ENCODE measurements at places on chromosomes 11 and 22.

- no peak for DNase-seq
Measured at GRCh38 chr22:24008022-24008283, 2.7 kb upstream of the GSTT4 start.

- DNase-seq = peak; percentile 0
Measured at GRCh38 chr11:133202816-133203215, 329.5 kb downstream of the OPCML start.

GRCh38 chr11:33358150-33358831 is 101.1 kb downstream of the HIPK3 start:
- DNase-seq = no peak

DNA sequence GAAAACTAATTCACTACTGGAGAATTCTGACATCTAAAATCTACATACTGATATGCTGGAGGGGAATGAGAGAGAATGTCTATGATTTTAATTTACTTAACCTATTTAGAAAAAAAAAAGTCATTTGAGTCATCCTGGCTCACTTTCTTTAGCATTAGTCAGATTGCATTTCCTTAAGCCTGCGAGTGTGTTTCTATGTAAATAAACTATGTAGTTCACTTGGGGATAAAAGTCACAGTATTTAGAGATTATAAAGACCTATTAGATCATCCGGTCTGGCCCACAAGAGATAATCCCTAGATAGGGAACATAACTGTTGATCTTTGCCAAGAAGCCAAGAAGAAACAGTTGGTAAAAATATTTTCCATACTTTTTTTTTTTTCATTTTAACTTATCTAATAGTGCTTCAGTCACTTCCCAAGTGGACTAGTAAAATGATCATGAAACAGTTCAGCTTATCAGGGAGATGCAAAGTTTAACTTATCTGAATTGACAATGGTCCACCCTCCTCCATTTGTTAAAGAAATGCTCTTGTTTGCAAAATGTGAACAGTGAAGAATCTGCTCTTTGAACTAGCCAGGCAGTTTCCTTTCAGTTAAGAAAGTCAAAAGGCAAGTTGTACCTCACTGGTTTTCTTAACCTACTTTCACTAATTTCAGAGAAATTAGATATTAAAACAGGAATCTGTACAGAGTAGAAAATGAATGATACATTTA is 21.2 kb upstream of the BLID start:
- DNase-seq = no peak

GRCh38 chr11:87359401-87359800 is 321.7 kb downstream of the TMEM135 start:
- DNase-seq = no peak

GRCh38 chr22:36330655-36331305 is 57.0 kb downstream of the MYH9 start:
- DNase-seq = peak; percentile 41

DNA sequence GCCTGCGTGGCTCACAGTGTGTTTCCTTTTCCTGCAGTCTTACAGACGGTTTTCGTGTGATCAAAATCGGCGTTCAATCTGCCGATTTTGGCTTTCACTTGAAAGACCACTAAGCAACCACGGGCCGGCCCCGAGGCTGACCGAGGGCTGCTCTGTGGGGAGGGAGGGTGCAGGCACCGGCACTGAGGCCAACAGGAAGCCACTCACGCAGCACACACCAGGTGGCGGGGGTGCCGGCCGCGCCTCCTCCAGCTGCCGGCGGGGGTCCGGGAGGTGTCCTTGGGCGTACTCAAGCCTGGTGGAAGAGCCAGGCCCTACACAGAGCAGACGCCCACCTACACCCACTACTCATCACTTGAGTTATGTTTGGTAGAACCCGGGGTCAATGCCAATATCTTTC is 14.3 kb downstream of the TOLLIP start:
- DNase-seq = no peak

- DNase-seq = peak; percentile 37
Measured at GRCh38 chr11:128299132-128299726, 288.1 kb downstream of the ETS1 start.

DNA sequence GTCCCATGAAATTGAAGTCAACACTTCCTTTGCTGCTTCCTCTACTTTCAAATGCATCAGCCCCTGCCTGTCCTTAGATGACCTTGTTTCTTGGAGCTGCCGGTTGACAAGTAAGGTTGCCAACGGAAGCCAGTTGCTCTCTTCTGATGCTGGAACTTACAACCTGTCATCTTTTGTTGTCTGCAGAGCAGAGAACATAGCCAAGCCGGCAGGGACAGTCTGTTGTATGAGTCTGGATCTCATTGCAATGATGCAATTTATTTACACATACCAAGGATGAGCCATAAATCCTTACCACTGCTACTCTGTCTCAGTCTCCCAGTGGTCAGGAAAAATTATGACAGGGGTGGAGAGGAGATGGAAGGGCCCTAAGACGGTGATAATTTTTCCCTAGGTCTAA is 151.4 kb downstream of the BLID start:
- DNase-seq = no peak

GRCh38 chr11:74311352-74311926 is at the start of gene P4HA3:
P4HA3 (minus strand) TSS chr11:74311640; CDS start chr11:74311611, 29 bp downstream.
- DNase-seq = peak; percentile 60

GRCh38 chr11:128464878-128465450 is 122.4 kb downstream of the ETS1 start:
- no peak for DNase-seq

DNA sequence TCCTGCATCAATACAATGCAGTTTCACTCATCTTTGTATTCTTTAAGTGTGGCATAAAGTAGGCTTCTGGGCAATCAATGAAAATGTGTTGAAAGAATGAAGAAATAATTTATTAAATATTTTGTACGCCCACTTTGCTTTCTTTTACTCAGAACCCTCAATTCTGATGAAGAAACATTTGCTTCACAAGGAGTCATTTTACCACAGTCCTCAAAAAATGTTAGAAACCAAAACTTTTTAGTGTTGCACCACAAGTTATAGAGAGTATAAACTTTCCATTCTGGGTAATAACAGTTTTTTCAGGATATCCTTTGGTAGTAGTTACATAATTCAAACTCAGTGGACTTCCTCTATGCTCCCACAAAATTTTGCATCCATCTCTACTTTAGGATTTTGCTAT is 360.5 kb downstream of the DLG2 start:
- no peak for DNase-seq

DNA sequence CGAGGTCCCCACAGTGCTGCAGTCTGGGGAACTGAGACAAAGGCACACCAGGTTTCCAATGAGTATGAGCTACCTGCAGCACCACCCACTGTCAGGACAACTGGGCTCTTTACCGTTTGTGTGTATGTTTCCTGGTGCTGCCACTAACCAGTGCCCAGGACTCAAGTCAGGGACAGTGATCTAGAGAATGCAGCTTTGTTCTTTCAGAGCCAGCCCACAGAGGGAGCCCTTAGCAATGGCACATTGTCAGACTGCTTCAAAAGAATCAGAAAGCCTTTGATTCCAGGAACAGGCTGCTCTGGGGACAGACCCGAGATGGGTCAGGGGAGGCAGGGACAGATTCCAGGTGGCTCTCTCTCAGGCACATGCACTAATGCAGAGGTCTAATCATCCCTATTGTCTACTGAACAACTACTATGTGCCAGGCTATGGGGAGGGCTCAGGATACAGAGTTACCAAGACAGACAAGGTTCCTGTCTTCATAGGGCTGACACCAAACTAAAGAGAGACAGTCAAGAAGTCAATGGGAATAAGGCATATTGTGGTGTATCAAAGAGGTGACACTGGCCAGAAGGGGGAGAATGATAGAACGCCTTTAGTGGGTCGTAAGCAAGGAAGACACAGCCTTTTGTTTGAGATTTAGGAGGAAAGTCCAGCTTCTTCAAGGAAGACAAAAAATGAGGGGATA is 103.7 kb downstream of the VPREB1 start:
- DNase-seq = peak; percentile 7

- no peak for DNase-seq
Measured at GRCh38 chr11:15773476-15774387, 582.6 kb downstream of the SOX6 start.

DNA sequence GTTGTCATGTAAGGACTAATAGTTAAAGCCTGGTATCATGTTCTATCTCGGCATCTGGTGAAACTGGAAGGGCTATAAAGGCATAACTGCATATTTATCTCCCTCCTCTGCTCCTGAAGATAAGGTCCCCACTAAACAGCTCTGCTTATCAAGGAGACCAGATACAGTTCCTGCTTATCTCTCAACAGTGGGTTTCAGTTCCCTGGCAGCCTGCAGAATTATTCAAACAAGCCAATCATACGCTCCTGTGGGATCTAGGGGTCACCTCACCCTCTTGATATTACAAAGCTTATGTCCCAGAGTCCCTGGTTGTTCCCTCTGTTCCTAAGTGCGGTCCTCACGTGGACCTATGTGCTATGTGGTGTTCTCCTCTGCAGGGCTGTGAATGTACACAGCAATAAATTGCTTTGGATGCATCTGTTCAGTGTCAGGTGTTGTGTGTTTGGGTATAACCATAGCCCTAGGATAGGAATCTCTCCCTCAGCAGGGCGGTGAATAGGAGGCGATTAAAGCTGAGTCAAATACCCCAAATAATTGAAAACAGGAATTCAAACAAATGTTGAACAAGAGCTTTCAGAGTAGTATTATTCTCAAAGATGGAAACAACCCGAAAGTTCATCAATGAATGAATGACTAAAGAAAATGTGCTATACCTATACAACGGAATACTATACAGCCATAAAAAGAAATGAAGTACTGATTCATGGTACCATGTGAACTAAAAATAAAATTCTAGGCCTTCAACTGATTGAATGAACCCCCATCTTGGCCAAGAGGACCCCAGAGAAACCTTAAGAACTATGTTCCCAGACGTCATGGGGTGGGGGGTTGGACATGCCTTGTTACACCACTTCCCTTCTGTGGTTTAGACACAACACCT is 3.1 kb upstream of the OOSP4A start:
- no peak for DNase-seq

DNA sequence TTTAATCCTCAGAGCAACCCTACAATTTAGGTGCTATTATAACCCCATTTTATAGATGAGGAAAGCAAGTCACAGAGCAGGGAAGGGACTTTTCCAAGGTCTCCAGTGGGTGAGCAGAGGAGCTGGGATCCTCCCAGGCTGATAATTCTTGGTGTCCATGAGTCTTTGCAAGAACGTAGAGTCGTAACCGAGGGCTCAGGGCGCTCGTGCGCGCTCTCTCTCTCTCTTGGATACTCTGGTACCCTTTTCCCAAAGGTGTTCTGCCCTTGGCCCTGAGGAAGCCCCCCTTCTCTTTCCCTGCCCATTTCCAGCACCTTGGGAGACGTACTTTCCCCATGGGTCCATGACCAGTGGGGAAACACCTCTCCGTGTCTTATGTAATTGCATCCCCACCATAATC is 5.2 kb upstream of the ZP1 start:
- no peak for DNase-seq

GRCh38 chr11:57649826-57650738 is at the start of gene YPEL4:
YPEL4 (minus strand) TSS chr11:57649912; CDS start chr11:57647107, 2,805 bp downstream.
- DNase-seq = peak; percentile 58

DNA sequence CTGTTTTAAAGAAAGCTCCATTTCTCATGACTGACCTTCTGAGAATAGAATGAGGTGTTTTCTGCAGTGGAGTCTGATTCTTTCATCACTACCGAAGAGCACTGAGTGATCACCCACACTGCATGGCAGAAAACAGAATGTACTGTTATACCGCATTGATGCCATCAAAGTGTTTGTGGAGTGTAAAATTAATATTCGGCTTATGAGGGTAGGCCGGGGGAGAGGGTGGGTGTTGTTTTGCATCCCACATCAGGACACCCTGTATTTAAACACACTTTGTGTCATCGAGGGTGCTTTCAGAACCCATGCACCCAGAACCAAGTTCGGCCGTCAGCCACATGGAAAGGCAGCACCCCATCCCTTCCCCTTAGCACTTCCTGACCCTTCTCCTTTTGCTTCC is 41.3 kb upstream of the ETS1 start:
- peak; percentile 52 for DNase-seq

DNA sequence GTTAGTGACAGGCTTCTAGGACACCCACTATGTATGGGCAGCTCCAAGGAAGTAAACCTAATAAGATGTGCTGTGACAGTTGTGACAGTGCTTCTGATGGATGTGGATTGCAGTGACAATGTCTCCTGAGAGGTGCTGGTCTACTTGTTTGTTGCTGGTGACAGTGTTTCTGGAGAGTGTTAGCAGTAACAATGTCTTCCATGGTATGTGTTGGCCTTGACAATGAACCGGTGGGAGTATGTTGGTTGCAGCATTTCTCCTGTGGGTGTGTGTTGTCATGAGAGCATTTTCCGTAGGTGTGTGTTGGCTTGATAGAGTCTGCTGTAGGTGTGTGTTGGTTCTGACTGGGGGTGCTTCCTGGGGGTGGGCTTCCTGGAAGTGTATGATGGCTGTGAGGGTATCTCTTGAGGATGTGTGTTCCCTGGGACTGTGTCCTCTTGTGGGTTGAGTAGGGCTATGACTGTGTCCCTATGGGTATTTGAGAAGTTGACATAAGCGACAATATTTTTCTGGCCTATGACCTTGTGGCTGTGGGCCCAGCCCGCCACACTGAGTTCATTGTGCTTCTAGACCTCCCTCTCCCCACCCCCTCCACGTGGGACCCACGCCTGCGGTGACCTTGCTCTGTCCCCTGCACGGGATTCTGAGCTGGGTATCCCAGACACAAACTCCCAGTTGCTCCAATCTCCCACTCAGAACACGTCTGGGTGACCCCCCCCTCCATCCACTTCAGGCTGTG is 1.2 kb downstream of the DCHS1 start:
- DNase-seq = no peak

DNA sequence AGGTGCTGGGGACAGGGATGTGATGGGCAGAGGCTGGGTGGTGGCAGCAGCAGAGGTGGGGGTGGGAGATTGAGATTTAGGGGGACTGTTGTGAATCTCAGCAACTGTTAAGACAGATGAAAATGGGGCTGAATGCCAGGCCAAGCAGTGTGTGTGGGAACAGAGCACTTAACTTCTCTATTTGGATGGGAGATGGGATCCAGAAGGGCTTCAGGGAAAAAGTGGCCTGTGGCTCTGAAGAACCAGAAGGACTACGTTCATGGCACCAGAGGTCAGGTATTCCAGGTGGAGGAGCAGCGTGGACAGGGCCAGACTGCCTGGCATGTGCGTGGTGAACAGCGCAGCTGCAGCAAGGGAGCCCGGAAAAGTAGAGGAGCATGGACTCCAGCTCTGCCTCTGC is 82.6 kb upstream of the SYT13 start:
- DNase-seq = no peak

- DNase-seq = no peak
Measured at GRCh38 chr11:24556693-24557092, 59.8 kb downstream of the LUZP2 start.

GRCh38 chr11:5597953-5598352 is 1.5 kb downstream of the TRIM6 start:
- DNase-seq = no peak

DNA sequence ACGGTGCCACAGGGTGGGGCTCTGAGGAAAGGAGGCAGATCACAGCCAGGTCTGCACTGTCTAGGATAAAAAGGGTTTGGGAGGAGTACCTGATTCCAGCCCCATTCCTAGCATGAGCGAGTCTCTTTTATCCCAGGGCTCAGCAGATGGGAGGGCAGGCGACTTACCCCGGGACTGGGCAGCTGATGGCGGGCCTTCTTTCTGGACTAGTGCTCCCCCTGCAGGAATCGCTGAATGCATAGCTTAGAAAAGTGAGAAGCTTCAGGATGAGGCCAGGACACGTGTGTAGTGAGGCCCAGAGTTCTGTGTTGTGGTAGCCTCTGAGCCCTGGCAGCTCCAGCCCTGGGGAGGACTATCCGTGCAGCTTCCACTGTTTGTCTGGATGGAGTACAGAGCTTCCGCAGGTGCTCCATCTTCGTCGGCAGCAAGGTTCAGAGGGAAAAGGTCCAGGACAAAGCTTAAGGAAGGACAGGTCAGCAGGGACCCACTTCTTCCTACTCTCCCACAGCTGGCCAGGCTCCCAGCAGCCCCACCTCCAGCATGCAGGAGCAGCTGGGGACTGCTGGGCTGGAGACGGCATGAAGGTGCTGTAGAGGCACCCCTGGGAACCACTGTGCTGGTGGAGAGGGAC is 30.4 kb downstream of the COMMD9 start:
- DNase-seq = peak; percentile 43
